ENCODE measurements at places on chromosomes 6 and 20.

GRCh38 chr6:91691449-91691848 is 1104.6 kb upstream of the MAP3K7 start:
- no peak for DNase-seq

GRCh38 chr6:117810269-117810668 is 96.8 kb upstream of the SLC35F1 start:
- DNase-seq: no peak

DNA sequence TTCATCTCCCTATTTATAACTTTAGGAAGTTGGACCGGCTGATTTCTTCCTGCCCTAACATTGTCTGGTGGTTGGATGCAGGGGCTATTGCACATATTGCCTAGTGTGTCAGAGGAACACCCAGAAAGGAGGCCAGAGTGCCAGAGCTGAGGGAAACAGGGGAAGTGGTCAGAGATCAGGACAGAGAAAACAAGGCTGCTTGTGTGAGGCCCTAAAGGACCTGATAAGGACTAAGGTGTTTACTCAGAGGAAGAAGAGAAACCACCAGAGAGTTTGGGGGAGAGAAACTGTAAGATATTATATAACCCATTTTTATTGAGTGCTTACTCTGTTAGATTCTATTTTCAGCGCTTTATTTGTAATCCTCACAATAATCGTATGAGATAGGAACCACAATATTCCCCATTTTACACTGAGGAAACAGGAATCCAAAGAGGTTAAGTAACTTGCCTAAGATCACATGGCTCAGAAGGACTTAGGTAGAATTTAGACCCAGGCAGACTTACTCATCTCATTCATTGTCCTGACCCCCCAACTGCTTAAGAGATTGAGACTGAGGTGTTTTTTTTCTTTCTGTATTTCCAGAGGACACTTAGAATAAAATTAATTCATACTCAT is 54.0 kb upstream of the REV3L start:
- DNase-seq: no peak

DNA sequence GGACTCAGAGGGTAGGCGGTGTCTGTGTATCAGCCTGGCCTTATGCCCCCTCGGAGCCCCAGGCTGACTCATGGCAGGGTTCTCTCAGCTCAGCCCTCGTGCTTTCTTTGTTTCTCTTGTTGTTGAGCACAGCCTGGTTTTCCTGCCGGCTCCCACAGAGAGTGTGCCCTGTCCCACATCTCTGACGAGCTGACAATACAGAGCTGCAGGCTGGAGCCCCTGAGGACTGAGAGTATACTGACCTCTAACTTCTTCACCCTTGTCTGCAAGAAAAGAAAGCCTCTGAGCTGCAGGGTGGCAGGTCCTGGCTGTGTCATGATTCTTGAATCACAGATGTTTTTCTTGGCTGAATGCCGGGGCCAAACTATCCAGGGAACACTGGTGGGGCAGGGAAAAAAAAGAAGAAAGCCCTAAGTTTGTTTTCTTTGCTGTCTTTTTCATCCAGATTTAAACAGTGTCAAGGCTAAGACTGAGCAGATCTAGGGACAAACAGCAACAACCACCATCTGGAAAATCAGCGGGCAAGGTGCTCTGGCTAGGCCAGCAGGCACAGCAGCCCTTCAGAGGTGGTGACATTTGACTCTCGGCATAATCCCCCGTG is 63.3 kb upstream of the ZNF133 start:
- peak; percentile 51 for DNase-seq

DNA sequence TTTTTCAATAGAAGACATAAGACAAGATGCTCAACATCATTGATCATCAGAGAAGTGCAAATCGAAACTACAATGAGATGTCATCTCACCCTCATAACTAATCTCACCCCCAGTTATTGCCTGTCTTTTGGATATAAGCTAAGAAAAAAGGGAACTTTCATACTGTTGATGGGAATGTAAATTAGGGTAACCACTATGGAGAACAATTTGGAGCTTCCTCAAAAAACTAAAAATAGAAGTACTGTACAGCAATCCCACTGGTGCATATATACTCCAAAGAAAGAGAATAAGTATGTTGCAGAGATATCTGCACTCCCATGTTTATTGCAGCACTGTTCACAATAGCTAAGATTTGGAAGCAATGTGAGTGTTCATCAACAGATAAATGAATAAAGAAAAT is 26.4 kb upstream of the PHF3 start:
- DNase-seq: no peak

- peak; percentile 94 for DNase-seq
Observed at GRCh38 chr6:121897337-121897760, 461.9 kb downstream of the GJA1 start.

- no peak for DNase-seq
Observed at GRCh38 chr6:154590756-154591155, 80.3 kb upstream of the CNKSR3 start.

DNA sequence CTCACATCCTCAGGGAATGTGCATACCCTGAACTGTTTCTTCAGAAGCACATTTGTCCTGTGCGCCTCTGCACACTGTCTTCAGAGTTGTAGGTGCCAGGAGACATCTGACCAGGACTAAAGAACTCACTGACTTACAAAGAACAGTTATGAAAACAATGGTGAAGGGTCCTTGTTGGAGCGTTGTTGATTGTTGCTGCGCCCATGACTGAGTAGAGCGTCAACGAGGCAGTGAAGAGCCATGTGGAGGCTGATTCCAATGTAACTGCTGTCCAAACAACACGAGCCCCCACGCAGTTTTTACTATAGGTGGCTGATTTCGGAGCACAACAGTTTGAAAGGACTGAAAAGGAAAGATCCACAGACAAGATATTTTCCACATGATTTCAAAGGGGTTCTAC is 380.3 kb downstream of the CDH26 start:
- DNase-seq: no peak

- DNase-seq: peak; percentile 57
Observed at GRCh38 chr6:90197854-90198496, 98.7 kb downstream of the BACH2 start.

DNA sequence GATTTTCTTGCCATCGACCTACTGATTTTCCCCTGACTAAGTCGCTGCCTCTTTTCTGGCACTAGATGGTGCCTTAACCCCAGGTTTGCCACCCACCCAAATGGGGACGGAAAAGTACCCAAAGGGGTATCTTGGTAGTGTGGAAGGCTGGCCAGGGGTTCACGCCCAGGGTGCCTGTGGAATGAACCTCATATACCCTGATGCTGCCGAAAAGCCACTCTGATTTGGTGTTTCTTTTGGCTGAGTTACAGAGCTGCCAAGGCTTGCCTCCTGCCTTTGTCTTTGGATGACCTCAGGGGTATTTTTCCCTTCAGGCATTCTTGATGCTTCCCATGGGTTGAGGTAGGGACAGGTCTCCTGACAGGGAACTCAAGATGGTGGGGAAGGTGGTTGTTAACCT is 78.1 kb downstream of the MAP3K7 start:
- DNase-seq: no peak

GRCh38 chr6:142702501-142703460 is 242.2 kb downstream of the HIVEP2 start:
- peak; percentile 61 for DNase-seq

DNA sequence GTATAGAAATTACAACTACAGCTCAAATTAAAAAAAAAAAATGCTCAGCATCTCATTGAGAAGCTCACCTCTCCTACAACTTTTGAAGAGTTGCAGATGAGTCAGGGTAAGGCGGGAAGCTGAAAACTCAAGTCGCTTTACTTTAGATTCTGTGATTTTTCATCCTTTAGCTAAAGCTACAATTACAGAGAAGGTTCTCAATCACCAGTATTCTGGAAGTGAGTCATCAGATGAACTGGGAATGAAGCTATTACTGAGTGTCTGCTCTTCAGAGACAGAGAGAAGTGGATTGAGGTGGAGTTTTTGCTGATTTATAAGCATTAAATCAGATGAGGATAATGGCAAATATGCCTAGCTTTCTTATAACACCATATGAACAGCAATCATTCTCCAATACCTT is 91.9 kb downstream of the TFAP2A start:
- no peak for DNase-seq

GRCh38 chr20:9397928-9398327 is 116.5 kb upstream of the LAMP5 start:
- DNase-seq: no peak

- no peak for DNase-seq
Observed at GRCh38 chr6:28353356-28353755, 3.6 kb downstream of the ZKSCAN3 start.

DNA sequence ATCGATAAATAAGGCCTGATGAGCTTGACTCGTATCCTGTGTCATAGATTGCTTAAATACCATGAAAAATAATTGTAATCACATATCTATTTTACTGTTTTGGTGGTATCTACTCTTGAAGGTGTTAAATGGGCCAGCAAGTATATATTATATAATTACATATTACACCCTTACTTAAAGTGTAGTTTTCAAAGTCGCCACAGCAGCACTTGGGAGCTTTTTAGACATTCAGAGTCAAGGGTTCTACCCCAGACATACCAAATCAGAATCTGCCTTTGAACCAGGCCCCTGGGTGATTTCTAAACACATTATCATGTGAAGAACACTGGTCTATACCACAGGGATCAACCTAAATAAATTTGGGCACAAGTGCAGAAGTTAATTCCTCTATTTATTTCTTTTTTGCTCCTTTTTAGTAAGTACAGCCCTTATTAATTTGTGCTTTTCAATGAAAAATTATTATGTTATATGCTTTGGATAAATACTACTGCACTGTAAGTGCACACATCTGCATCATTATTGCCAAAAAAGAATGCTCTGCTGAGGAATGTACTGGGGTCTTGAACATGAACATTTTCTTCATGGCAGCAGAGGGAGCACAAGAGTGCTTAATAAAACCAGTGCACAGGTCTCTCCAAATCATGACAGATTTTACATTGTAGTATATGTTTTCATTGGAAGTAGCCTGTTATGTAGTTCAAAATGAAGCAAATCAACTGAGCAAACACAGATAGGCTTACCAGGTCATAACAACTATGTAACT is 3.1 kb upstream of the ATXN1 start:
- DNase-seq: no peak

GRCh38 chr6:121333196-121333595 is 1.1 kb downstream of the TBC1D32 start:
- no peak for DNase-seq

DNA sequence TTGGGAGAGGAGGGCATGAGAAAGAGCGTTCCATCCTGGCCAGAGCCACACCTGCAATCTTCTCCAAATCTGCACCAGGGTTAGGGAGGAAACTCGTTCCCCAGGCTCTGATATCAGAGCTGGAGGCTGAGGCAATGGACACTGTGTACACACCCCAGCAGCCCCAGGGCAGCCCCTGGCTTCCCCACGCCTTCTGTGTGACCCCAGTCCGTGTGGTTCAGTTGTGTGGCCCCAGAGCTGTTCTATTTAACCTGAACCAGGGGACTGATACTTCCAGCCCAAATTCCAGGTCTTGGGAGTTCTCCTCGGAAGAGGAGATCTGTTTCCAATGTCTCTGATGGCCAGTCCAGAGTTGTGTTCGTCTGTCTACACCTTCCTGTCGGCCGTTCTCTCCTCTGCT is 242.6 kb upstream of the EXOC2 start:
- no peak for DNase-seq

DNA sequence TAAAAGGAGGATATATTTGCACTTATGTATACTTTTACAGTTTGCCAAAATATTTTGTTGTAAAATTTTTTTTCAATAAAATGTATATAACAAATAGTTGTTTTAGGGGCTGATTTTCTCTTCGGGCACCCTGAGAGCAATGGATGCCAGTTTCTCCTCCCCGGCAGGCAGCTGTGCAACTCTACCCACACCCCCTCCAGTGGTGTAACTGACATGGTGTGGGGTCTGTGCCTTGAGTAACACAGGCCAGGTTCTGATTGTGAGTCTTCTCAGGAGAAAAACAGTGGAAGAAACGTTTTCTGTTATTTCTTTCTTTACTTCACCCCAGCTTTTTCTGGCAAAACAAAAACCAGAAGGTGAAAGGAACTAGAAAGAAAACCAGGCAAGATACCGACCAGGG is 6.1 kb downstream of the FOXF2 start:
- DNase-seq: no peak

- no peak for DNase-seq
Observed at GRCh38 chr20:60897976-60898375, 354.1 kb upstream of the CDH4 start.

DNA sequence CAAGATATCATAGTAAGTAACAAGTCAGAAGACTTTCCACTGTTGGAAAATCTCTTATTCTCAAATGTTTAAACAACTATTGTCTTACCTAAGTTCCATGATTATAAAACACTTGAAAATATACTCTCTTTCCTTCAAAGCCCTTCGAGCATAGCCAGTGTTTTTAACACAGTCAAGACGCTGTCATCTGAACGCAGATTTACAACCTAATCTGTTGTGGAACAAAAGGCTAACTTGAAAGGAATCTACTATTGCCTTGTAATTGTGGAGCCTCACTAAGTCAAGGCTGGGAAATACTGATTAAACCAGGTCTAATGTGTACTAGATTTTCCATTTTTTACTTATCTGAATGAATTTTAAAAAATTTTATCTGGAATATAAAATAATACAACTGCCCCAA is 205.8 kb downstream of the TRDN start:
- DNase-seq: no peak

DNA sequence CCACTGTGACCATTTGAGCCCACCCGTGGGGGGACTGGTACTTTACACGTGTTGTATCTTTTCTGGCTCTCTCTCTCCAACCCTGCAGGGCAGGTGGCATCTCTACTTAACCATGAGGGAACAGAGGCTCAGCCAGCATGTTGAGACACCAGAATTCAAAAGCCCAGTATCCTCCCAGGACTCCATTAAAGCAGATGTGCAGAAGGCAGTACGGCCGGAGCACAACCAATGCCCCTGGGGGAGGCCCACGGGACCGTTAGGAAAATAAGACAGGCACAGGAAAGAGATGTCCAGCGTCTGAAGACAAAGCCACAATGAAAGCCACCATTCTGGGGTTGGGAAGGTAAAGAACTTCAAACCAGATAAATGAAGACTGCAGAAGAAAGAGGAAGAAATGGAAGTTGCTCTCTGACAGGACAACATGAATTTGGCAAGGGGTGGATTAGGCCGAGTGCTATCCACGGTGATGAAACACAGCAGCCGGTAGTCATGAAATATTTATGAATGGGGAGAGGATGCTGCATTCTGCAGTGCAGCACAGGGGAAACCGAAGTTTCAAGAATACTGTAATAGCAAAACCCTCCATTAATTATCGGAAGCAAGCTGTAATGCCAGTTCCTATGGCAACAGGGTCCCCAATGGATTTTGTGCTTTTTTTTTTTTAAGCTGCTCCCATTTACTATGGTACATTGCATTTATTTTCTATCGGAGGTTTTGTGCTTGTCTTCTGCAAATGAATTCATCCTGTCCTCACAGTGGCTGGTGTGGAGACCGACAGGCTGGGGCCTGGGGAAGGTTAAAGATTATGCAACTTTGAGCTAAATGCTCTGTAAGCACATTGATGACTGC is 179.4 kb downstream of the NRN1 start:
- no peak for DNase-seq

- DNase-seq: no peak
Observed at GRCh38 chr6:151326116-151326825, 65.1 kb downstream of the ZBTB2 start.

- DNase-seq: no peak
Observed at GRCh38 chr6:35321091-35321490, 21.3 kb upstream of the PPARD start.

GRCh38 chr20:53050338-53050737 is 78.2 kb downstream of the TSHZ2 start:
- DNase-seq: peak; percentile 66
